Right lung (tissue), 10 donors: ENCODE measurements at places on chromosomes 16 and 17. TPM values are rescaled to one million over a fixed set of nuclear protein-coding genes. Genes with fewer than 3 reads are reported as not detected.

Gene SOST
- not detected for polyA plus RNA-seq

Gene FZD2
- polyA plus RNA-seq: 34.5 TPM

- DNase-seq: no peak
These were observed 47.9 kb upstream of the HNF1B start for GRCh38 chr17:37792787-37793186.

- no peak for DNase-seq
These were observed 128.8 kb downstream of the FOXL1 start for GRCh38 chr16:86707171-86707570.

GRCh38 chr17:68248199-68248825, 469 bp downstream of the AMZ2 start:
- no peak for DNase-seq

DNA sequence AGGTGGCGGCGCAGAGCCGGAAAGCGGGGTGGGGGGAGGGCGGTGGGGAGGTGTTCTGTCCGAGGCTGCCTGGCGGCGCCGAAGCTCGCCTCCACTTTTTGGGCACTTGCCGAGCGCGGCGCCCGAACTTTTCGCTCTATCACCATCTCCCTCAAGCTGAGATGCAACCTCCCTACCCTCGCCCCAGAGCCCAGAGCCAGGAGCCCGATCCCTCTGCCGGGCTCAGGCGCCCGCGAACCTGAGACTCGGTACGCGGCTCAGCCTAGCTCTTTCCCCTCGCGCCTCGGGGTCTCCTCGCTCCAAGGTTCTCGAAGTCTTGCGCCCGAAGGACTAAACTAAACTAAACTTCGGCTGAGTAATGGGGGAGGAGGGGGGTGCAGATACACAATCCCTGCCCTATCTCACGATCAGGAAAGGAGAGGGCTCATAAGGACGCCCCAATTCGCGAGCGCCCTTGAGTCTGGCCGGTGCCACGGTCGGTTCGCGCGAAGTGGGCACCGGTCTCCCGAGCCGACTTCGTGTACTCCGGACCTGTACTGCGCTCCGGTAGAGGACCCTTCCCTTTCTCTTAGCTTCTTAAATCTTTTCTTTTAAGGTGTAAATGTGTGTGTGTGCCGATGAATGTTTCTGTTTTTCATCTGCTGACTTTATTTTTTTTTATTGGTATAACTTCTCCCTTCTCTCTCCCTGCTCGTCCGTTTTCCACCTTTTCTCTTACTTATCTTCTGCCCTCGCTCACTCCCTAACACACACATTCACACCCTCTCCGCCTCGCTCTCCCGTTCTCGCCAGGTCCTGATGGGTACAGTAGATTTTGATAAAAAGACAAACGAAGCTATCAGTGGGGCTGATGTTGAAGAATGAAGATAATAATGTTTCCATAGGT, 1.9 kb upstream of the SALL1 start:
- no peak for DNase-seq
